Placental pericyte (primary cell): ENCODE measurements at places on chromosomes 1 and 21. TPM values are rescaled to one million over a fixed set of nuclear protein-coding genes. Genes with fewer than 3 reads are reported as not detected.

SRSF4 gene
- 34.6 and 44.0 TPM in 2 replicates for total RNA-seq

B3GALT5 gene
- 1.1 and 2.6 TPM in 2 replicates for total RNA-seq

BMP8A gene
- 5.3 TPM in 1 of 2 replicates, not detected in the other for total RNA-seq

CRB1 gene
- total RNA-seq, result 0.14 TPM in 1 of 2 replicates, not detected in the other

AMY1A gene
- not detected in 2 replicates for total RNA-seq

CA6 gene
- not detected in 2 replicates for total RNA-seq

HTR6 gene
- total RNA-seq, result not detected in 2 replicates

LCE1E gene
- total RNA-seq, result not detected in 2 replicates

RHBG gene
- 0.14 TPM in 1 of 2 replicates, not detected in the other for total RNA-seq

SZT2 gene
- total RNA-seq, result 32.8 and 46.4 TPM in 2 replicates
